Effector memory CD8-positive, alpha-beta T cell (primary cell): ENCODE measurements at places on chromosomes 12 and 14.

- DNase-seq: no peak
Measured at GRCh38 chr12:16163146-16163545, 114.3 kb downstream of the SLC15A5 start.

DNA sequence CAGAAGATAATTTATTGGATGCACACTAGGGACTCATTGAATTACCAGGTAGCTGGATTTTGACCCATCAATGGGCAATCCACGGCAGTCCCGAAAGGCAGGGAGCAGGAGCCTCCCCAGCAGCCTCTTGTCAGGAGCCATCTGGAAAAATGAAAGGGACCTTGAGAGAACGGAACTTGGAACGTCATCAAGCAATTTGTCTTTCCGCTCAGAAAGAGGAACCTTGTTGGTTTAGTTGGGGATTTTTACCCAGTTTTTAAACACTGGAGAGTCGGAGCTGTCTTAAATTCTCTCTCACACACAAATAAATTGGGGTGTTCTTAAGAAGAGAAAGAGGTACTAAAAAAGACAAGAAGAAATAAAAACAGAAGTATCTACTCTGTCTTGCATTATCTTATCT is 1351.7 kb upstream of the TMEM132C start:
- no peak for DNase-seq

- no peak for DNase-seq
Measured at GRCh38 chr12:10291030-10291429, 16.6 kb upstream of the KLRD1 start.

DNA sequence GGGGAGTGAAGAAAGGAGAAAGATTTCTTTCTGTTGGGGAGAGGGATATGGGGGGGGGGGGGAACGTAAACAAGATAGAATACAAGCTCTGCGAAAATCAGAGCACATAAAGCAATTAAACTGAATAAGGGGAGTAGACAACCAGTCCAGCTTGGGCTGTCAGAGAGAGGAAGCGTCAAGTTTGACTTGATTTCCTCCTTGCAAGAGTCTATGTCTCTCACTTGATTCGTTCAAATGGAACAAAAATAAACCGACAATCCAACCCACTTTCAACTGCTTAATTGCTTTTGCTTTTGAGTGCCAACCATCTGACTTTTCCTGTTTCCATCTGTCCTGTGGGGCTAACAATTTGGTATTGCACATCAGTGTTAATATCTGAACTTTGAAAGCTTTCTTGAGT is 942 bp downstream of the SYT1 start:
- no peak for DNase-seq

GRCh38 chr14:75230140-75230792 is 48.4 kb upstream of the FOS start:
- peak; percentile 71 for DNase-seq

GRCh38 chr12:28104316-28104715 is 85.9 kb upstream of the CCDC91 start:
- DNase-seq: no peak

DNA sequence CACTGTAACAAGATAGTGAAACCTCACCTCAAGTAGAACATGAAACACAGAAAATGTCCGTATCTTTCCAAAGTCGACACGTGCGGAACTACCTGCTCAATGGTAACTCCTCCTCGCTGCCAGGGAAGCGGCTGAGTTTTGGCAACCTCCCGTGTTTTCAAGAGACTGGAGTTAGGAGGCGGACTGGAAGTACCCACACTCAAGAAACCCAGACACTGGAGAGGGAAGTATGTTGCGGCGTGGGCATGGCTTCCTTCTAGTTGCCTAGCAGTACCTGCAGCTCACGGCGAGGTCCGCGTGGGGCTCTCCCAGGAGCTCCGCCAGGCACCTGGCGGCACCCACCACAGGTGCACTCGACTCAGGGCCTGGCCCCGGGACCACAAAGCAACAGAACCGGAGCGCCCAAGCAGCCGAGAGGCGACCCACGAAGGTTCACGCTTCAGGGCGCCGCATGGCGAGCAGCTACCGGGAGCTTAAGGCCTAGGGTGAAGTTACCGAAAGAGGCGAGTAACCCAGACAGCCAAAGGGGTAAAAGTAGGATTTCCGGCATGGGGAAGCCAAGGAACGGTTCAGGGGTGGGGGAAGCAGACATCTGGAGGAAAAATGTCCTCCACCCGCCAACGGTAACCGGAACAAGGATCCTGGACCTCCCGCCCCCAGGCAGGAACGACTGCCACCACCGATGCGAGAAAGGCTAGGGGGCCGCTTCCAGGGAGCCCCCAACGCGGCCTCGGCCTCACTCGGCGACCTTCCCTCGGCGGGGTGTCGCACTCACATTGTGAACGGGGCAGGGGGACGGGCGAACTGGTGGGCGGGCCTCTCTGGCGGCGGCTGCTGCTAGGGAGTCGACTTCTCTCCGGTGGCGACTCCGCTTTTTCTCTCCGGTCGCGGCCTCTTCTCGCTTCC is 608 bp downstream of the PTGES3 start:
- DNase-seq: peak; percentile 47

DNA sequence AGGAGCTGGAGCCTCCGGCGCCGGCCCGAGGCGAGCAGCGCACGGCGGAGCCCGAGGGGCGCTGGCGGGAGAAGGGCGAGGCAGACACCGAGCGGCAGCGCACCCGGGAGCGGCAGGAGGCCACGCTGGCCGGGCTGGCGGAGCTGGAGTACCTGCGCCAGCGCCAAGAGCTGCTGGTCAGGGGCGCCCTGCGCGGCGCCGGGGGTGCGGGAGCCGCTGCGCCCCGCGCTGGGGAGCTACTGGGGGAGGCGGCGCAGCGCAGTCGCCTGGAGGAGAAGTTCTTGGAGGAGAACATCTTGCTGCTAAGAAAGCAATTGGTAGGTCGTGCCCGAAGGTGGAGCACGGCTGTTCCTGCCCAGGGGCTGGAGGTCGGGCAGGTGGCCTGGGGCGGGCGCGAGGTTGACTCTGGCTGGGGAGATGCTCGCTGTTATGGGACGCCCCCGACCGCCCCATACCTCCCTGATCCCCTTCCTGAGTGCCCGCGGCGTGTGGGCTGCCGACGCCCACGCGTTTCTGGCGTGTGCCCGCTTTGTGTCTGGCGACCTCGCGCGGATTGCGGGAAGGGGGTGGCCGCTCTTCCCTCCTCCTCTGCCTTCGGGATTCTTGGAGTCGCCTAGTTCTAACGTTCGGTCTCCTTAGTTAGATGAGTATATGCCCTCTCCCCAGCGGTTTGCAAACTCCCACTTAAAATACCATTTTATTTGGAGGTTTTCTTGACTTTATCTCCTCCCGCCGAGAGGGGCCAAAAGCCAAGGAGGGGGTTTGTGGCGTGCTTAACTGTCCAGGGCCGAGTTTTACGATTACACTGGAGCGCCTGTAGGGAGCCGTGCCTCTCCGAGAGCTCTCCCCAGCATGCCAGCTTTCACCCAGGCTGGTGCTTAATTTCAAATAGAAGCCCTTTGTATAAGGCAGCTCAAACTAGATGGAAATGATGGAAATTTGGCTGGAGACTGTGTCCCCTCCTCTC is 752 bp downstream of the DACT1 start:
- DNase-seq: no peak

- DNase-seq: no peak
Measured at GRCh38 chr14:53510281-53510912, 357.3 kb upstream of the DDHD1 start.

- no peak for DNase-seq
Measured at GRCh38 chr12:57094208-57095160, 5.6 kb downstream of the NAB2 start.

- DNase-seq: no peak
Measured at GRCh38 chr12:84507956-84508850, 404.4 kb downstream of the SLC6A15 start.

- no peak for DNase-seq
Measured at GRCh38 chr14:101584055-101584859, 23.0 kb downstream of the DIO3 start.

DNA sequence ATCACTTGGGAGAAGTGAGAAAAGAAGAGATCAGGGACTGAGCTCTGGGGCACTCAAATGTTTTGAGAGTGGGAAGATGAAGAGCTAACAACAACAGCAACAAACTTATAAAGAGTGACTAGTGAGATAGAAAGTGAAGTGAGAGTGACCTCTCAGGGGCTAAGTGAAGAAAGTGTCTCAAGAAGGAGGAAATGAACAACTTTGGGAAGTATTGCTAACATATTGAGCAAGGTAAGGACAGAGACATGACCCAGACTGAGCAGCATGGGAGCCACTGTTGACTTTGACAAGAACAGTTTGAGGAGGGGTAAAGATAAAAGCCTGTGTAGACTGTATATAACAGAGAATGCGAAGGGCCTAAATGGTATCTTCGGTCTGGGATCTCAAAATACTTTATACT is 155.1 kb upstream of the BTG1 start:
- DNase-seq: no peak
